Renal cortical epithelial cell (primary cell): ENCODE measurements at places on chromosomes 4 and X.

DNA sequence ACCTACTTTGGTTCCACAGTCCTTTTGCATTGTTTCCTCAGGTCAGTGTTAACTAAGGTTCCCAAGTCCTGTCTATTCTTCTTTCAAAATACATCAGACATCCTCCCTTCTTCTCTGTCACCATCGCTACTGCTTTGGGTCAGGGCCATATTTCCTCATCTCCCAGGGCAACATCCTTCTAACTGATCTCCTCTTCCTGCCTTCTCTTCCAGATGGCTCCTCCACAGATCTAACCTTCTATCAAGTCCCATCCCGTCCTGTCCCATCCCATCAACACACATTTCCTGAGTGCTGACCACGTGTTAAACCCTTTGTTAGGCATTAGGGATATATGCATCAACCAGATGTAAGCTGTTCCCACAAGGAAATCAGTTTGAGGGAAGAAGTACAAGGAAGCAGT lies 25.9 kb downstream of the PLAC1 start:
- no peak for DNase-seq

DNA sequence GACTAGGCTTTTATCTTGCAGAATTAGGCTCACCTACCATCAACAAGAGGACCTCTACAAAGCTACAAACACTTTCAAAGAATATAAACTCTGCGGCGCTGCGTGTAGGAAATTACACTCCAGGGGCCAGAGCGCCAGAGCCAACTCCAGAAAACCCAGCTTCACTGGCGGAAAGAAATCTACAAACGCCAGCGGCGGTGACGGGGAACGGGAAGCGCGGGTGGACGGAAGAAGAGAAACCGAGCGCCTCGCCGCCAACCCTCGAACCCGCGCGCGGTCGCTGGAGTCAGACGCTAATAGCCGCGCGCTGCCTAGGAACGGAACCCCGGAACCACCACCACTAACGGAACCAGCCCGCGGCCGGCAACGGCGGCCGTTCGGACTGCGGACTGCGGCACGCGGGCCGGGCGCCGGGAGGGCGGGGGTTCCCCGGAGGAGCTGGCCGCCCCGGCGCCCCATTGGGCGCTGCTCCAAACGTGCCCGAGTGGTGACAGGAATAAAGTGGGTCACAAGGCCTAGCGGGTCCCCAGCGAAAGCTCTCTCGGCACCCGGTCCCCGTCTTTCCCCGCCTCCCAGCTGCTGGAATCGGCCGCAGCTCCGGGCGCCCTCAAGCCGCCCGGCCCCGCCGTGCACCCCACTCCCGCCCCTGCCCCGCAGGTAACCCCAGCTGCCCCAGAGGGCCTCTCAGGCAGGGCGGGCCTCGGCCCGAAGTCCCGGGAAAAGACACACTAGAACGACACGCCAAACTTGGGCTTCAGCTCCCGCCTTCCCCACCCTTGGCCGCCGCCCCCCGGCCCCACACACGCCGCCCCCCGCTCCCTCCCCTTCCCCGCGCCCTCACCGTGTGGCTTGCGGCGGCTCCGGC lies 836 bp downstream of the CLOCK start:
- DNase-seq: peak; percentile 40

- DNase-seq: no peak
Observed at GRCh38 chrX:77900688-77901087, 1.4 kb downstream of the COX7B start.

- DNase-seq: no peak
Observed at GRCh38 chr4:48781968-48782367, 1.9 kb upstream of the FRYL start.

DNA sequence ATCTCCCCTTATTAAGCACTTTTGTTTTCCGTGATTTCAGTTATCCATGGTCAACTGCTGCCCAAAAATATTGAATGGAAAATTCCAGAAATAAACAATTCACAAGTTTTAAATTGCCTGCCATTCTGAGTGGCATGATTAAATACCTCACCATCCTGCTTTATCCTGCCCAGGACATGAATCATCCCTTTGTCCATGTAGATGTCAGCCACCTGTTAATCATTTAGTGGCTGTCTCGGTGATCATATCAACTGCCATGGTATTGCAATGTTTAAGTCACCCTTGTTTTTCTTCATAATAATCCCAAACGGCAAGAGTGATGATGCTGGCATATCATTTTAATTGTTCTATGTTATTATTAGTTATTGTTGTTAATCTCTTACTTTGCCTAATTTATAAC lies 79.8 kb upstream of the LHFPL1 start:
- DNase-seq: peak; percentile 81

- DNase-seq: no peak
Observed at GRCh38 chr4:156798438-156798837, 173.2 kb downstream of the PDGFC start.

- DNase-seq: no peak
Observed at GRCh38 chrX:115058276-115058675, 40.9 kb upstream of the IL13RA2 start.
